T47D (cell line): ENCODE measurements at places on chromosomes 4 and X.

GRCh38 chrX:5586726-5587125 lies 641.9 kb downstream of the NLGN4X start:
- no peak for DNase-seq

DNA sequence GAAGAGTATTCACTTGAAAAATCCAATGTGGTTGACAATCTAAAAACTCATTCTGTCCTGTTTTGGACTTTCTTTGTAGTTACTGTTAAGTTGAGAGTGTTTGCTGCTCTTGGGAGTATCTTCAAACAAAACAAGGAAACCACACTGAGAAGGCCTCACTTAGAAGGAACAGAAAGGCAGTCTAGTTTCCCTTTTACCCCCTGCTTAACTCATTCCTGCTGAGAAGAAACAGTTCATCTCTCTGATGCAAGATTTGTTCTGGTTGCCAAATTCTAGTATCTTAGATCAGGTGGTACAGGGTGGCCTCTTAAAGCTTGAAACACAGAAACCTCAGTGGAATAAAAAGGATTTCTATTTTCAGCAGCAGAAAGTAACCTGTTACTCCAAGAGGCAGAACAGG lies 41.4 kb downstream of the GUCY2F start:
- DNase-seq, result no peak

GRCh38 chr4:110361921-110362320 lies 114.0 kb upstream of the ENPEP start:
- DNase-seq, result no peak

DNA sequence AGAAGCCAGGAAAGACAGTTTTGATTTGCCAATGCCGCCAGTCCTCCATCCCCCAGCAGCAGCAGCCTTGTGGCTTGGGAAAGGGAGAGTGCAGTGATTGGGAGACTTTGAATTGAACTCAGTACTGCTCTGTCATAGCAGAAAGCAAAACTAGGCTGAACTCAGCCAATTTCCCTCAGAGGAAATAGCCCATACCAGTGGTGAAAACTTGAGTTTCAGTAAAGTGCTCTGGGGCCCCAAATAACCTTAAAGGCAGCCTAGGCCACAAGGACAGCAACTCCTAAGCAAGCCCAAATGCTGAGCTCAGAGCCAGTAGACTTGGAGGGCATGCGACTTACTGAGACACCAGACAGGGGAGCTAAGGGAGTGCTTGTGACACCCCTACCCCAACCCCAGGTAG lies 2.0 kb upstream of the PROM1 start:
- DNase-seq, result no peak

DNA sequence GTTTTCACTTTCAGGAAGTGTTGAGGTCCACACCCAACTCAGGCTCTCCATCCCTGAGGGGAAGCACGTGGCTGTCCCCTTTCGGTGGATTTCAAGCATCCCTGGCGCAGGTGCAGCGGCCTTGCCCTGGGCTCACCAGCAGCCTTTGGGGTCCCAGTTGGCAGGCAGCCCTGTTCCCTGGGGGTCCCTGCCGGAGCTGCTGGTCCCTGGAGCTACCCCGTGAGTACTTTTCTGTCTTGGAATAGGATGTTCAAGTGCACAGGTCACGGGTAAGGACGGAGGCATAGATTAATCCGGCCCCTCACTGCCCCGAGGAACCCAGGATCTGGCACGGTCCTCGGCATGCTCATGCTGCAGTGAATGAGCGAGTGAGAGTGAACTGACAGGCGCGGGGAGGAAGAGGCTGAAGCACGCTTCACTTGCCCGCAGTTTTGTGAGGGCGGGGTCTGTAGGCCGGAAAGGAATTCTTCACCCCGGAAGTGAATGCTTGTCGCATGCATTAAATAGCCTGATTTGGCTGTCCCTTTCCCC lies 117.2 kb upstream of the FAT1 start:
- no peak for DNase-seq

- no peak for DNase-seq
These were observed 21.9 kb downstream of the AP1AR start for GRCh38 chr4:112253382-112254000.

DNA sequence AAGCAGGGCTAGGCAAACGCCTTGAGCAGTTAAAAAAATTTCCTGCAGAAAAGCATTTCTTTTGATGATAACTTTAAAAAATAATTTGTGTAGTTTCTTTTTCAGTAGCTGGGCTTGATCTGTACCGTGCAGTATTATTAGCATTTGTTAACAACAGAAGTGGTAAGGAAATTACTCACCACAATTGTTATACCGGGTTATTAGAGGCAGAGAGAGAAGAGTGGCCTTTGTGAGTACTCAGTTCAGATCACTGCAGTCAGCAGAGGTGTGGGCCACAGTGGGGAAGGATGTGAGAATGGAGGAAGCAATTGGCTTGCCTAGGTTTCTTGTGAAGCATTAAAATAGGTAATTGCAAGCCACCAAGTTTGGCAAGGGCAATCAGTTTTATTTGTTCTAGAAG lies 14.3 kb upstream of the IL21 start:
- DNase-seq, result no peak

- DNase-seq, result no peak
These were observed 25.4 kb upstream of the ACSL1 start for GRCh38 chr4:184851200-184851541.

DNA sequence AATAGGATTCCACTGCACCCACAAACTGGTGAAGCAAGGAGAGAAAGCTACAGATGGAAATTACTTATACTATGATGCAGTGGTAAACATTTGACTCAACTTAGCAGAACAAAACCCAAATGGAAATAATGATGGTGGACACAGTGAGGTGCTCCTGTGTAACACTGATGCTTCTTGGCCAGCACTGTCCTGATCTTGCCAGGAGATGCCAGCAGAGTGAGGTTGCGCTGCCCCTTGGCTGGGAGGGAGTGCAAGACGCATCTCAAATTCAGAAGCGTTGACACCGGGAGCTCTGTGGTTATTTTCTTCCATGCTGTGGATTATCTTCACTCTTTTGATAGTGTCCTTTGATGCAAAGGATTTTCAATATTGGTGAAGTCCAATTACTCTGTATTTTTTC lies 22.0 kb upstream of the ARSH start:
- no peak for DNase-seq

- no peak for DNase-seq
These were observed 108.4 kb downstream of the ADRA2C start for GRCh38 chr4:3874525-3875110.

GRCh38 chrX:50707405-50707804 lies 106.6 kb downstream of the SHROOM4 start:
- DNase-seq, result no peak

DNA sequence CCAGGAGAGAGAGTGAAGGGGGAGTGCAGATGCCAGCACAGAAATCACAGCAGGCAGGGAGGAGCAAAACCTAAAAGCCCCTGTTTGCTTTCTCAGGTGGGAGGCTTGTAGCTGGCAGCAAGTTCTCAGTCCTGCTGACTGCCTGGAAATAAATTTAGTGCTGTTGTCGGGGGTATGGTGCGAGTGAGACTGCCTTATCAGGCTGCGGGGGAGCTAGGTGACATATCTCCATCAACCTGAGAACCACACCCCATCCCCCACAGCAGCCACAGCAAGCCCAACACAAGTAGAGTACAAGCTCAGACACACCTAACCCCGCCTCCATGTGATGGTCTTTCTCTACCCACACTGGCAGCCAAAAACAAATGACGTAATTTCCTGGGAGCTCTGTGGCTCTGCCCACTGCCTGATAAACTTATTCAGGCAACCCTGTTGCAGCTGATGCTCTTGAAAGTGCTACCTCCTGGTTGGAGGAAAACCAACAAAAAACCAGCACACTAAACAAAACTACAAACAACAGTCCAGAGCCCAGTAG lies 953.4 kb upstream of the NDST4 start:
- DNase-seq, result no peak

DNA sequence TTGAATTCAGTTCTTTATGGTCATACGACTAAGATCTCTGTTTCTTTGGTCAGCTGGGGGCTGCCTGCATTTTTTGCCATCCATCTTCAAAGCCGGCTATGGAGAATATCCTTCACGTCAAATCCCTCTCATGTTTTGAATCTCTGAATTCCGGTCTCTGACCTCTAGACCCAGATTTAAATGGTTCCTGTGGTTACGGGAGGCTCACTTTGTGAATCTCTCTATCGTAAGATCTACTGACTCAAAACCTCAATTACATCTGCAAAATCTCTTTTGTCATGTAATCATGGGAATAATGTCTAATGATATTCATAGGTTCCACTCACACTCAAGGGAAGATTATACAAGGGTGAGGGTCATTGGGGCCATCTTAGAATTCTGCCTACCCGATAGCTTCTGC lies 5.7 kb upstream of the MPC1L start:
- no peak for DNase-seq

GRCh38 chr4:15457406-15458201 lies 12.1 kb upstream of the CC2D2A start:
- peak; percentile 37 for DNase-seq

DNA sequence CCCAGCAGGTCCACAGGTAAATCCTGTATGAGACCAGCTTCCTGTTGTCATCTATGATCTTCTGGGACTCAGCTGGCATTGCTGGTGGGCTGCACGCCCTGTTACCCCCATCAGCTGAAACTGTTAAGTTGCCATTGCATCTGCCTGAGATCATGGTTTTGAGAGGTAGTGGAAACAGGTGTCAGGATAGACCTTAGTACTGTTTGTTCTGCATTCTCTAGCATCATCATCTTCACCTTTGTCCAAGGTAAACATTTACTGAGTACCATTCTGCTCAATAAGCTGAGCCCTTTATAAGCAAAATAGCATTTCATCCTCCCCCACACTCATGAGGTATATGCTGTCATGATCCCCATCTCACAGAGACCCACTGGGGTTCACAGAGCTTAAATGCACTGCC lies 42.9 kb upstream of the PROM1 start:
- DNase-seq, result no peak

DNA sequence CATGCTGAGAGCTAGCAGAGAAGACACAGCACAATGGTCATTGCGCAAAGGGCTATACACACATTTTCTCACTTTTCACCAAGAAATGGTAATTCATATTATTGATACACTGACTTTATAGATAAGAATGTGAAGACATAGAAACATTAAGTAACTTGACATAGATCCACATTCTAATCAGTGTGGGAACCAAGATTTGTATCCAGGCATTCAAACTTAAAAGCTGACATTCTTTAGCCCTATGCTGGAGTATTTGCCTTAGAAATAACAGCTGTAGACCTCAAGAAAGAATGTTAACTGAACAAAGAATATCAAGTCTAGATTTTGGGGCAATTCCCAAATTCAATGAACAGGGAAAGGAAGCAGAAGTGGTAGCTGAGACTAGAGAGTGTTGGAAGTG lies 384.8 kb downstream of the IL15 start:
- no peak for DNase-seq

- peak; percentile 74 for DNase-seq
These were observed 347.8 kb upstream of the PITX2 start for GRCh38 chr4:110970642-110971041.

- peak; percentile 67 for DNase-seq
These were observed 18.4 kb upstream of the ACE2 start for GRCh38 chrX:15619053-15619755.

- DNase-seq, result peak; percentile 71
These were observed 336.9 kb upstream of the NR3C2 start for GRCh38 chr4:148778980-148779675.

- no peak for DNase-seq
These were observed 782.9 kb upstream of the HS3ST1 start for GRCh38 chr4:12211636-12212035.

DNA sequence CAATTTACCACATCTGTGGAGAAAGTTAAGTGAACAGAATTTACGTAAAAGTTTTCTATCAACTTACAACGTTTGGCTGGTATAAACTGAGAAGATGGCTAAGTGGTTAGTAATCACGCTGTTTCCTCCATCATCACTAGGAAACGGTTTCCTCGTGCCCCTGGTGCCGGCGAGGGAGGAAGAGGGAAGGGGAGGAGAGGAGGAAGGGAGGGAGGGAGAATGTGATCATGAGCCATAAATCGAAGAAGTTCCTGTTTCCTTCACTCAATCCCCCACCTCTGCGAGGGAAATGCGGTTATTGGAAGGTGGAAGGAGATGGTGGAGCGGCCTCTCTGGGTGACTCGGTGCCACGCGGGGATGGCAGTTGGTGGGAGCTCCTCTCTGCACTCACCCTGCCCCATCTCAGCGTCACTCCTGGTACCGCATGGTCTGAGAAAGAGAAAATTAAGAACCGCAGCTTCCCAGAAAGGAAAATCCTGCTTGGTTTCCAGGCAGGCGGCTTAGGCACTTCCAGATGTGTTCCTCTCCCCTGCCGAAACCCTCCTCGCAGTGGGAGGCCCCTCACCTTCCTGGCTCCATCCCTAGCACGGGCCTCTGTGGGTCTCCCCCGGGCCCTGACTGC lies 216.8 kb downstream of the AFAP1 start:
- no peak for DNase-seq

GRCh38 chr4:139761461-139761860 lies 95.8 kb downstream of the MGST2 start:
- no peak for DNase-seq

- no peak for DNase-seq
These were observed 183.7 kb downstream of the NSUN7 start for GRCh38 chr4:40933272-40934053.

GRCh38 chr4:161320377-161320776 lies 843.4 kb downstream of the FSTL5 start:
- peak; percentile 2 for DNase-seq

DNA sequence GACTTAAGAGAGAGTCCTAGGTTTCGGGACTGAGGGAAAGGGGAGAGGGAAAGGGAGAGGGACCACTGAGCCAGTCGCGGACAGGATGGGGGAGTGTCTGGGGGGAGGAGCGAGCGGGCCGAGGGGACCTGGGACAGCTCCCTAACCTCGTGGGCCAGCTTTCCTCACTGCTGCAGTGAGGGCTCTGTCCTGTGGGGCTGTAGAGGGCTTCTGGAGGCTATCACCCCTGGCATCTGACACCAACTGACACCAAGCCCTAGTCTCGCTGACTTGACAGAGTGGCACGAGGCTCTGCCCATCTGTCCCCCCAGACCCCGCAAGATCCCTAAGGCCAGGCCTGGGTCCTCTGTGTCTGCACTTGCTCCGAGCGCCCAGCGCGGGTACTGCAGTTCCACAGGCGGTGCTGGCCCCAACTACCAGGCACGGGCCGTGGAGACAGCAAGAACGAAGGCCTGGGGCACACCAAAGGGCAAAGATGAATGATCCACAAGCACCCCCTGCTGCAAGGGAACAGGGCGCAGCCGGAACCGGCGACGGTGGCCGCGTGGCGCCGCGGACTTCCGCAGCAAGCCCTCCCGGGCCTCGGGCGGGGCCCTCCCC lies 465 bp downstream of the HAUS7 start:
- no peak for DNase-seq
